ENCODE measurements at places on chromosomes 1 and 21.

GRCh38 chr1:231040019-231040799 is at the start of gene FAM89A:
Gene FAM89A, minus strand, starts transcription at chr1:231040254. Its CDS starts 43 bp downstream, at chr1:231040211.
- DNase-seq = peak; percentile 78

DNA sequence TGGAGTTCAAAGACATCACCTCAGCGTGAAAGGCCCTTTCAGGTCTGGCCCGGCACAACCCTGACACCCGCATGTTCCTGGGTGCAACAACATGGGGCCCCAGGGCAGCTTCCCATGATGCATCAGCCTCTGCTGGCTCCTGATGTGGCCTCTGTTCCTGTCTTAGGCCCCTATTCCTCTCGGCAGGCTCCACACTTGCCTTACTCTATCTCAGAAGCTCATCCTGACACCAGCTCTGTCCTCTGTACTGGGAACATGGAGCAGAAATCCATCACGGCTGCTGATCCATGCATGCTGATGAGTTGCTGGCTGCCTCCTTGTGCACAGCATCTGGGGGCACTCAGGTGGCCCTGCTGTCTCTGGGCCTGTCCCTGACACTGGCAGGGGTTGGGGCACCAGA is 74.6 kb downstream of the ADARB1 start:
- no peak for DNase-seq

DNA sequence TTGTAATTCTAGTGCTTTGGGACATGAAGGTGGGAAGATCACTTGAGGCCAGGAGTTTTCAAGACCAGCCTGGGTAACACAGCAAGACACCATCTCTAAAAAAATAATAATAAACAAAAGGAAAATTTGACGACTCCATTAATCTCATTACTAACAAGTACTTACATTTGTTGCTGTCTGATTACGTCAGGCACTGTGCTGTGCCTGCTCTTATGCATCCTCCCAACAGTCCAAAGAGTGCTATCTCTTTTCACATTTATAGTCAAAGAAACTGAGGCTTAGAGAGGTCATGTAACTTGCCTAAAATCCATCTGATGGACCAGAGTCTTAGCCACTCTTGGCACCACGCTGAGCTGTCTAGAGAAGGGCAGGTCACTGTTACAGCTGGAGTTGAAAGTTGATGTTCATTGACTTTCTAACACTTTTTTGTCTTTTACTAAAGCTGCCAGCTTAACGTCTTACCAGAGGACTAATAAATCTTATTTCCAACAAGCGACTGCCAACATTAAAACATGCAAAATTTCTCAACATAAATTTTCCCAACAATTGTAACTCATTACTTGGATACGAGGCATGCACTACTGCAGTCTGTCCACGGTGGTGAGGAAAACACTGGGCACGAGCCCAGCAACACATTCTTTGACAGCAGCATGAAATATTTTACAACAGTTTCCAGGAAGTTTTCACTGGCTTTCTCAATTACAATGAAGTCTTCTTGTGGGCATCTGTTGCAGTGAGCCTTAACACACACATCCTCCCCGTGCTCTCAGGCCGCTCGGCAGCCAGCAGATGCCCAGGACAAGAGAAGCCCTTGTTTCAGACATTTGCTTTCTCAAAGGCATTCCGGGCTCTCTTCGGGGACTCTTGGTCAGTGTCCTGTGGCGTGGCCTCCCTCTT is 262.9 kb upstream of the PROX1 start:
- no peak for DNase-seq

DNA sequence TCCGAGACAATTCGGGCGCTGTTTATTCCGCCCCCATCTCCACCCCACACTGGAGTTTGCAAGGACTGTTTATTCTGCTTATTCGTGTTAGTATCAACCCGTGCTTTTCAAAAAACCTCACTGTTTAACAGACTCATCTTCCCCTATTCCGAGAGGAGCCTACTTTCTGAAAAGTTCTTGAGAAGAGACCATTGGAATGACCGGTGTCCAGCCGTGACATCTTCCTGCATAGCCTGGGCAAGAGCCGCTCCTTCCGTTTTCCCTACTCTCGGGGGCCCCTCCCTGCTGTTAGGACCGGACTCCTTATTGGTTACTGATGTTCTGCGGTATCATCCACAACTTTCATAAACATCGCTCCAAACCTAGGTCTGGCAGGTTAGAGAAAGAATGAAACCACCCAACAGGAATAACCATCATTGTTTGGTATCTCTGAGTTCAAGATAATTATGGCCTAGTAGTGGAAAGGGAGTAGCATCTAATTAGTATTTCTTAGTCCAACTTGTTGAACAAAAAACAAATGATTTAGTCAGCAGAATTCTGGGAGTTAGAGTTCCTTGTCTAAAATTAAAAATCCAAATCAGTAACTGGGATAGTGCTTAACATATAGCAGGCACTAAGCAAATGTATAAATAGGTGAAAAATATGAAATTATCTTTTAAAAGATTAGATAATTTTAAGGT is 837 bp downstream of the STXBP3 start:
- DNase-seq = no peak

DNA sequence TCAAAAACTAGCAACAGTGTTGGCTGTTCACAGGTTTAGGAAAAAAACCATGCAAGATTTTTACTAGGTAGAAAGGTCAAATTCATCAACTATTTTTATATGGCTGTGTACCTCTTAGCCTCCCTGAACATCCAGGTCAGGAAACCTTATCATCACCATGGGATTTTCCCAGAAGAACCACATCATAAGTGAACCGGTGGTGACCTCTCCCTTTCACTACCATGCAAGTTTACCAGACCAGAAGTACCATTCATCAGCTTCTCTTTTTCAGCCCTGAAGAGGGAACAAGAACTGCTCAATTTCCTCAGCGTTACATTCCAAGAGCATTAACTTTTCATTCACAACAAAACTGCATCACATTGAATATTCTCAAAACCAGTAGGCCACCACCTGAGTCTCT is 5.9 kb downstream of the SSBP3 start:
- no peak for DNase-seq
